ENCODE measurements at places on chromosomes 7 and 10. TPM values are rescaled to one million over a fixed set of nuclear protein-coding genes. Genes with fewer than 3 reads are reported as not detected.

Gene FEZF1
- polyA plus RNA-seq, result not detected

Gene UPF2
- polyA plus RNA-seq, result 34.7 TPM

Gene FBXL13
- 0.80 TPM for polyA plus RNA-seq

Gene BCAP29
- 46.9 TPM for polyA plus RNA-seq

Gene OR6B1
- polyA plus RNA-seq, result not detected

Gene ITIH2
- not detected for polyA plus RNA-seq

Gene OR2F2
- not detected for polyA plus RNA-seq

Gene PTPRE
- 5.9 TPM for polyA plus RNA-seq

Gene LDB3
- 0.06 TPM for polyA plus RNA-seq

Gene AMPH
- 0.20 TPM for polyA plus RNA-seq

Gene PRKG1
- not detected for polyA plus RNA-seq

Gene FAM25A
- not detected for polyA plus RNA-seq

Gene MOGAT3
- not detected for polyA plus RNA-seq

Gene TFPI2
- 0.31 TPM for polyA plus RNA-seq

Gene SGCE
- 79.5 TPM for polyA plus RNA-seq

Gene CCDC136
- 0.87 TPM for polyA plus RNA-seq

Gene NPC1L1
- not detected for polyA plus RNA-seq

Gene SDK1
- not detected for polyA plus RNA-seq

Gene SPDYE8
- polyA plus RNA-seq, result 0.58 TPM

Gene CCDC172
- not detected for polyA plus RNA-seq

Gene RGR
- not detected for polyA plus RNA-seq
